Thyroid gland (tissue), 4 donors: ENCODE measurements at places on chromosomes 16 and 17. TPM values are rescaled to one million over a fixed set of nuclear protein-coding genes. Genes with fewer than 3 reads are reported as not detected.
A peak's percentile ranks its signal among the peaks of the same experiment; 100 is the strongest.

DNA sequence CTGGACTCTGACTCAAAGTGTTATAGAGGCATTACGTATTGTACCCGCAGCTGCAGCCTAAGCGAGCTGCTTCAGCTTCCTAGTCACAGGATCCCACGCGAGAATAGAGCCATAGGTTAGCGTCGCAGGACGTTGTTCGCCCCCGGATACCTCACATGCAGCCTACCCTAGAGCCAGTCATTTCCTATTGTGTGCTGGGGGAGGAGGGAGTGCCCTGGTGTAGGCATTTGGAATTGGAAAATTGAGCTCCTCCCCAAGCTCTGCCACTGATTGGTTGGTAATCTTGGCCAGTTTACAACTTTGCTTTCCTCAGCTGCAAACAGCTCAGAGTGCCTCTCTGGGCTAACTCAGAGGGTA lies 530 bp downstream of the NAA60 start:
- no peak for DNase-seq

- DNase-seq: peak; percentile 76
These were observed at the start of gene ZNF205 for GRCh38 chr16:3112058-3112880. ZNF205 (plus strand) TSS chr16:3112586; CDS start chr16:3113431, 845 bp downstream.

DNA sequence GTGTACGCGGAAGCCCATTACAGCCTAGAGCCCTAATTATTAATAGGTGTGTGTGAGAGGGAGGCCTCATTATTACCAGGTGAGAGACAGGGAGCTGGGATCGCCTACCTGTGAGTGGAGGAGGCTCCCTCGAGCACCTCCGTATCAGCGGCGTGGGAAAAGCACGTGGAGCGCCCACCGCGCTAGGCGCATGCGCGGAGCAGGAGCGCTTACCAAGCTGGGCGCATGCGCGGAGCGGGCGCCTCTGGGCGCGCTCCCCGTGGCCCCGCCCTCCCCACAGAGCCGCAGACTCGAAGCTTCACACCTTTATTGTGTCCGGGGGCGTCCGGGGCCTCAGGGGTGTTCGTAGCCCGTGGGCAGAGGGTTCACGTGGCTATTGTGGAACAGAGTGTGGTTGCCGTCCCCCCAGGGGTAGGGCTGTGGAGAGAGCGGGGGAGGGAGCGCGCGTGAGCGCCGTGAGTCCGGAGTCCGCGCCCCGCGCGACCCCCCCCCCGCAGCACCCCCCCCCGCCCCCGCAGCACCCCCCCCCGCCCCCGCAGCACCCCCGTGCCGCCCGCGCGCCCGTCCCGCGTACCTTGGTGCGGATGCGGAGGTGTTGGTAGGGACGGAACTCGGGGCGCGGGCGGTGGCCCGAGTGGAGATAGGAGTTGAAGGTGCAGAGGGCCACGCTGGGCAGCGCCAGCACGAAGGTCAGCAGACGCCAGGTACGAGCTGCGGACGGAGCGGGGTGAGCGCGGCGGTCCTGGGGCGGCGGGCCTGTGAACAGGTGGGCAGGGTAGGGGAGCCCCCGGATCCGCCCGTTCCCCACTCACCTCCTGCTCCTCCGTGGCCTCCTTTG lies 500 bp downstream of the COX6A2 start:
- peak; percentile 43 for DNase-seq

GRCh38 chr16:4487955-4488498 lies 11.8 kb downstream of the HMOX2 start:
- DNase-seq: no peak

DNA sequence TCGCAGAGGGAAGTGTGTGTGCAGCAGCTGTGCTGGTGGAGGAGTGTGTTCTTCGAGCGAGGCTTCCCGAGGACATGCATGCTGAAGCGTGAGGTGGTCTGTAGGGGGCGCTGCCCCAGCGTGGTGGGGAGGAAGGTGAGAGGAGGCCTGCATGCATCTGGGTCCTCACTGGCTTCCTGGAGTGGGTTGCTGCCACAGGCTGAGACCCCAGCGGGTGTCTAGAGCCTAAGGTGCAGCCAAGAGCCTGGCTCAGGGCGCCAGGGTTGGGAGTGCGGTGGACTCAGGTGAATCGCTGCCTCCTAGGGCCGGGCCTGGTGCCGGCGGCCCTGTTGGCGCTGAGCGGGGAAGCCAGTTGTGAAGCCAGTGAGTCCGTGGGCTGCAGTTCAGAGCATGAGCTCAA lies 7.5 kb upstream of the HSD3B7 start:
- no peak for DNase-seq

OR1A2 gene
- not detected for total RNA-seq

DNA sequence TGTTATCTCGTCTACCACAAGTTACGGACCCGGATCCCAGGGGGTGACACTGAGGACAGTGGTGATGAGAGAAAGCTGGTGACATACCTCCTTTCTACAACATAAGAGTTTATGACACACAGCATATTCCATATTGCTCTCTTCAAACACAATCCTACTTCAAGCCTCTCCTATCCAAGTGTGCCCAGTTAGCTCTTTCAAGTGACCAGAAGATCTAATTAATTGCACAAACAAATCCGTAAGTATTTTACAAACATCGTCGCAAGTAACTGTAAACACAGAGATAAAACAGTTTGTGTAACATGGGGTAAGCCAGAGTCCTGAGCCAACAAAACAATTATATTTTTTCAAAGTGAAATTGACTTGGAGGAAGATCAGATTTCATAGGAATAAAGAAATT lies 235.0 kb downstream of the CHD9NB start:
- DNase-seq: no peak

GRCh38 chr17:77472468-77473310 lies 331.9 kb downstream of the SEC14L1 start:
- DNase-seq: no peak

DNA sequence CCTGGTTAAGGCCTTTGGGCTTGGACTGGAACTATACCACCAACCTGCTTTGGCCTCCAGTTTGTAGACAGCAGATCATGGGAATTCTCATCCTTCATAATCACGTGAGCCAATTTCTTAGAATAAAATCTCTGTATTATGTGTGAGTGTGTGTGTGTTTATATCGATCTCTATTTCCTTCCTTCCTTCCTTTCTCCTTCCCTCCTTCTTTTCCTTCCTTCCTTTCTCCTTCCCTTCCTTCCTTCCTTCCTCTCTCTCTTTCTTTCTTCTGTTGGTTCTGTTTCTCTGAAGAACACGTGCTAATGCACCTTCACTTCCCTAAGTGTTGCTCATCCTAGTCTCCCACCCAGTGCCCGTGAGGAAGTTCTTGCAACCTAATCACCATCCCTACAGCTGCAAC lies 35.5 kb upstream of the PHB1 start:
- DNase-seq: no peak

DNA sequence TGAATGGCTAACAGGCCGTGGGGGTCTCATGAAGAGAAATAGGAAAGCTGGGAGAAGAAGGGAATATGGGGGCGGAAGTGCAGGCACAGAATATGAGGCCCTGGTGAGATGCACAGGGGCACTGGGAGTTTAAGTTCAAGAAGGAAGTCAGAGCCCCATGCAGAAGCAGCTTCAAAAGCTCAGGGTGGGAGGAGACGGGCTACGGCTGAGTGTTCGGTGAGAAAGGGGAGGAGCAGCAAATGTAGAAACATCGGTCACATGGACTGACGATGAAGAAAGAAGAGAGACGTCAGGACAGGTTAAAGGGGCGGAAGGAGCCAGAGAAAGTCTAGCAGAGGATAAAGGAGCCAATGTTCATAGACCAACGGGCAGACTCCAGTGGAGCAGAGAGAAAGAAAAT lies 204.5 kb upstream of the ZFHX3 start:
- DNase-seq: no peak

DNA sequence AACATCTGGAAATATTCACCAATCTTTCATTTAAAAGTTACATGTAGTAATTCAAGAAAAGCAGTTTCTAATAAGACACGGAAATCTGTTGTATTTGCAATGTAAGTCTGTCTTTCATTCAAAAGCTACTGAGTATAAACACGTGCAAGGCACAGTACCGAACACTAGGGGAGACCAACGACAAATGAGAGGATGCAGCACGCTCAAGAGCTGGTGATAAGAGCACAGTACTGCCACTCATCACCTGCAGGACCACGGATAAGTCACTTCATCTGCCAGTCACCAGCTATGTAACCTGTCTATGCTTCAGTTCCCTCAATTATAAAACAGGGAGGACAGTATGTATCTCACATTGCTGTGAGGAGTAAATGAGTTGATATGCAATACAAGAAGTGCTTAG lies 67.1 kb downstream of the CLEC18A start:
- DNase-seq: no peak

- DNase-seq: no peak
These were observed 45.2 kb downstream of the GRB7 start for GRCh38 chr17:39782980-39783379.
